Esophagus muscularis mucosa (tissue), 4 donors: ENCODE measurements at places on chromosomes 7 and 10. TPM values are rescaled to one million over a fixed set of nuclear protein-coding genes. Genes with fewer than 3 reads are reported as not detected.

SLC13A4 gene
- not detected for total RNA-seq

DNA sequence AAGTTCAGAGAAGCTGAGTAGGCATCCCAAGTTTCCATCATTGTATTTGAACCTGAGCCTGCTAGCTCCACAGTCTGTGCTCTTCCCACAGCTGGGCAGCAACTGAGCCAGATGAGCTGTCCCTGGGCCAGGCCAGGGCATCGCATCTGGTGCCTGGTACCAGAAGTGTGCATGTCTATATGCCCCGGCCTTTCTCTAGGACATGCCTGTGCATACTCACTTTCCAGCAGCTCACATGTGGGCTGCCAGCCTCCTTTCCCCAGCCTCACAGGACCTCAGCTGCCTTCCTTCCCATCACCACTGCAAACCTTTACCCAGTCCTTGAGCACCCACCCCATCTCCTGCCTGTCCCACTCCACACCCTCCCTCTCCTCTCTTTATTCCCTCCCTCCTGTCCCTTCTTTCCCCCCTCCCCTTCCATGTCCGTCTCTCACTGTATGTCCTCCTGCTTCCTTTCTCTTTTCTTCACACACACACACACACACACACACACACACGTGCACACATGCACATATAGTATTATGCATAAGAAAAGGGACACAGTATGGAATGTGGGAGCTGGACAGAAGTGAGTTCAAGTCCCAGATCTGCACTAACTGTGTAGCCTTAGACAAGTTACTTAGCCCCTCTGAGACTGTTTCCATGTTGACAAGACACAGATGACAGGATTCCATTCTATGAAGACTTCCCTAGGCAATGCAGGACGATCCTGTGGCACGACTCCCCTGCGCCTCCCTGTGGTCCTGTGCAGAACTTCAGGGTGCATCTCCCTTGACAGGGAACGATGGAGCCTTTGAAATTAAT lies 10.9 kb downstream of the CDHR1 start:
- no peak for DNase-seq

- DNase-seq = no peak
Observed at GRCh38 chr7:103114576-103115008, 34.3 kb downstream of the NAPEPLD start.

DNA sequence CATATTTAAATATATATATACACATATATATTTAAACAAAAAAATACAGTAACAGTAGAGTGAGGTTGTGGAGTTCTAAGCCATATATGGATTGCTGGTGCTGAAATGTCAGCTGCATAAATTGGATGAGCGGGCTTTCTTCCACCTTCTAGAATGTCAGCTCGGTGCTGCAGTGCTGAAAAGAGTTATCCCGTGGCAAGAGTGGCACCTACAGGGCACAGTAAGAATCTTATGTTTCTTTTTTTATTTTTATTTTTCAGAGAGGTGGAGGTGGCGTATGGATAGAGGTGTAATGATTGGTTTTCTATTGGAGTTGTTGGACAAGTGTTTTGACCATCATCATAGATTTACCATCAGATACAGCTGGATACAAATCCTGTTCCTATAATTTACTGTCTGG lies 86.2 kb upstream of the DYNC1I1 start:
- DNase-seq = no peak
